Stimulated activated CD4-positive, alpha-beta T cell treated with anti-CD3 and anti-CD28 coated beads, Interleukin-4, amount 100 ng/mL, for 4 hours (primary cell): ENCODE measurements at places on chromosomes 1 and 21.

GRCh38 chr1:3075666-3076362 lies 6.8 kb downstream of the PRDM16 start:
- DNase-seq = no peak

DNA sequence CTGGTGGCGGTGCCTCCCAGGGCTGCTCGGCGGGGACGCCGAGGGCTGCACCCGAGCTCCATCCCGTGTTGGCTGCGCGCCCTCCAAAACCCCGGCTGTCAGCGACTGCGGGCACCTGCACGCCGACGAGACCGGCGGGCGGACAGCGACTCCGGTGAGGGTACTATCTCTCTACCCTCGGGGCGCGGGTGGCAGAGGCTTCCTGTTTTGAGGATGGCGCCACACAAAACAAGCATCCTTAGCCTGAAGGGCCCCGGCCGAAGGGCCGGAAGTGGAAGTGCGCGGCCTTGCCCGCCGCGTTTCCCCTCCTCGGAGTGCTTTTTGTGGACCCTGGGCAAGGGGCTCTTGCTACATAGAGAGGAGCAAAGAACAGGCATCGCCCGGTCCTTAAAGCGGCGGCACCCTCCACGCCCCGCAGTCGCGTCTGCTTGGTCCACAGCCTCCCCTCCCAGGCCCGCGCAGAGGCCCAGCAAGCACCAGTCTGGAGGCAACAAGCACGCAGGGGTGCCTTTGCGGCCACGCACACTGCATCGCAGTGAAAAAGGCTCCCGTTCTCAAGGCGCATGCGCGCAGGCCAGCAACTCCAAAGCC lies 561 bp upstream of the COQ8A start:
- DNase-seq = peak; percentile 48

DNA sequence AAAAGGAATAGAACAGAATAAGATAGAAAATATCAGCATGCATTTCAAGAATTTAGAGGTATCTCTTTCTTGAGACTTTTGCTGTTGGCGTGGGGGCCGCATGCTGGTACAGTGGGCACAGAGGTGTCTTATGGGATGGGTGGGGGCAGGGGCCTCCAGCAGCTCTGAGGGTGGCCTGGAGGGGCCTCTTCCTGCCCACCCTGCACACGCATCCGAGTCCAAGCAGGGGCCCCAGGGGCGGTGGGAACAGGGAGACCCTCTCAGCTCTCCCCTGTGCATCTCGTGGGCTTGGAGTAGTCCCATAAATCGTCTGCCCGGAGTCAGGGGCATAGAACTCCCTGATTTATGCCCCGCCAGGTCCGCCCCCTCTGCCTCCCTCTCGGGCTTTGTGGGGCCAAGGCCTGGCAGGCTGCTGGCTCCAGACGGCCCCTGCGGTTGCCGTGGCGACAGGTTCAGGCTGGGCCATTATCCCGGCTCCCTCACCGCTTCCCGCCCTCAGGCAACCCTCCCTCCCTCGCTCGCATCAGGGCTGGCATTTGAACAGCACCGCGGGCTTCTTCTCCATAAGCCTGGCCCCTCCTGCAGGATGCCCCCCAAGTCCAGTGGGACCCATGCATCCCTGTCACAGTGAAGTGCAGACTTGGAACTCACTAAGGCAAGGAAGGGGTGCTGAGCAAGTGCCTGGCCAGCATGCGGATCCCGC lies 133.2 kb upstream of the ZBTB40 start:
- no peak for DNase-seq

GRCh38 chr1:30111431-30111830 lies 612.0 kb downstream of the MATN1 start:
- DNase-seq = no peak

- peak; percentile 15 for DNase-seq
Measured at GRCh38 chr1:51189421-51190073, 46.5 kb upstream of the RNF11 start.

DNA sequence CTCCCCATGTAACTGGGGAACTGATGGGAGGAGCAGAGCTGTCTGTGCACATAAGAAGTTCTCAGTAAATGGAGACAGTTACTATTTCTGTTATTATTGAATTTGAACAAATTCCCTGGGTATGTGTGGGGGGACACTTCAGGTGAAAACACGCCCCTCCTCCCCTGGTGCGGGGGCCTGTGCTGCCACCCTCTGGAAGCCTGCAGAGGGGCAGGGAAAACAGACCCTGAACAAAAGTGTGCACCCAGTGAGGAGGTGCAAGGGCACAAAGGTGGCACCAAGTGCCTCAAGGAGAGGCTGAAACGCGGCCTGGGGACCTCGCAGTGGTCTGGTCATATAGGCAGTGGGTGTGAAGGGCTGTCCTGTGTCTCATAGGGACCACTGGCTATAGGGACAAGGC lies 18.2 kb upstream of the NADK start:
- no peak for DNase-seq

GRCh38 chr1:77197351-77197750 lies 21.9 kb downstream of the PIGK start:
- no peak for DNase-seq

DNA sequence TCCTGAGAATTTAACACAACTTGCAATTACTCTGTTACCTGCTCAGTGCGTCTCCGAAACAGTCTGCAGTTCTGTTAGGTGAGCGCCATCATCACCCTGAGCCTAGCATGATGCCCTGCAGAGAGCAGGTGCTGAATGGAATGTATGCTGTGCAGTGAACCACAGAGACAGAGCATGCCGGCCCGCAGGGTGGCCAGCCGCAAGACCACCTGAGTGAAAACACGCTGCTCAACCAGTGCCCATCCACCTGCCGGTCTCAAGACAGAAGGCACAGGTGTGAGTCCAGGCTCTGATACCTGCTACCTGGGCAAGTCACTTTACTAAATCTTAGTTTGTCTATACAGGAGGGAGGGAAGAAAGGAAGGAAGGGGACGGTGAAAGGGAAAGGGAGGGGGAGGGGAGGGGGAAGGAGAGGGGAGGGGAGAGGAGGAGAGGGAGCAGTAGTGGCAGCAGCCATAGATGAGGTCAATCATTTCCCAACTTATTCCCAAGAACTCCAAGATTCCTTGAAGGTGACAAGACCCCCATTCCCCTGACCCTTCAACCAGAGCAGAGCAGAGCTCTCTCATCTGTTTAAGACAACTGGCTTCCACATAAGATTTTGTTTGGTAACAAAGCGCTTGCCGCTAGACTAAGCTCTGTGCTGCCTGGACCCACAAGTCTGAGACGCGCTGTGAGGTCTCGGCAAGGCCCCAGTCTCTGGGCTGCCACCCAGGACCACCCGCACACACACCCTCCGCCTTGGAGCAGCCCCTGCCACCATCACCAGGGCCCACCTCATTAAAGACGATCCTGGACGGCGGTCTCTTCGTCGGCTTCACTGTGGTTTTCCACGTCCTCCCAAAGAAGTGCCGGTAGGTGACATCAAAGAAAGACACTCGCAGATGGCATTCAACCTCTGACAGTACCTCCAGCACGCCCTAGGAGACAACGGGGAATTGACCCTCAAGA lies 14.5 kb downstream of the NPHP4 start:
- no peak for DNase-seq

- no peak for DNase-seq
Measured at GRCh38 chr1:72278461-72278860, 3.9 kb downstream of the NEGR1 start.

DNA sequence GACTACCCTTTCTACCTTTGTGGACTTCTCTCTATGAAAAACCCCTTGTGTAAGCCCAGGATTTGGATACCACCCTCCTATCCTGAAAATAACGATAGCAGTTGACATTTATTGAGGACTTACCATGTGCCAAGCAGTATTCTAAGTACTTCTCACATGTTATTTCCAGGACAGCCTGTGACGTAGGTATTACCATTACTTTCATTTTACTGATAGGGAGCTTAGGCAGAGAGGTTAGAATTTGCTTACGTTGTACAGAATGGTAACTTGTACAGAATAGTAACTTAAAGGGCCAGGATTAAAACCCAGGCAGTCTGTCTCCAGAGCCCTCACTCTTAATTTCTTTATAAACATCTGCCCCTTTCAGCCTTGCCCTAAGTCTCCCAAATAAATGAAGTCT lies 138.3 kb downstream of the NTMT2 start:
- no peak for DNase-seq

GRCh38 chr1:165279882-165280281 lies 76.6 kb downstream of the LMX1A start:
- no peak for DNase-seq

GRCh38 chr1:15727866-15728534 lies 8.1 kb upstream of the SLC25A34 start:
- no peak for DNase-seq

- no peak for DNase-seq
Measured at GRCh38 chr1:48196237-48196636, 26.3 kb upstream of the SLC5A9 start.

DNA sequence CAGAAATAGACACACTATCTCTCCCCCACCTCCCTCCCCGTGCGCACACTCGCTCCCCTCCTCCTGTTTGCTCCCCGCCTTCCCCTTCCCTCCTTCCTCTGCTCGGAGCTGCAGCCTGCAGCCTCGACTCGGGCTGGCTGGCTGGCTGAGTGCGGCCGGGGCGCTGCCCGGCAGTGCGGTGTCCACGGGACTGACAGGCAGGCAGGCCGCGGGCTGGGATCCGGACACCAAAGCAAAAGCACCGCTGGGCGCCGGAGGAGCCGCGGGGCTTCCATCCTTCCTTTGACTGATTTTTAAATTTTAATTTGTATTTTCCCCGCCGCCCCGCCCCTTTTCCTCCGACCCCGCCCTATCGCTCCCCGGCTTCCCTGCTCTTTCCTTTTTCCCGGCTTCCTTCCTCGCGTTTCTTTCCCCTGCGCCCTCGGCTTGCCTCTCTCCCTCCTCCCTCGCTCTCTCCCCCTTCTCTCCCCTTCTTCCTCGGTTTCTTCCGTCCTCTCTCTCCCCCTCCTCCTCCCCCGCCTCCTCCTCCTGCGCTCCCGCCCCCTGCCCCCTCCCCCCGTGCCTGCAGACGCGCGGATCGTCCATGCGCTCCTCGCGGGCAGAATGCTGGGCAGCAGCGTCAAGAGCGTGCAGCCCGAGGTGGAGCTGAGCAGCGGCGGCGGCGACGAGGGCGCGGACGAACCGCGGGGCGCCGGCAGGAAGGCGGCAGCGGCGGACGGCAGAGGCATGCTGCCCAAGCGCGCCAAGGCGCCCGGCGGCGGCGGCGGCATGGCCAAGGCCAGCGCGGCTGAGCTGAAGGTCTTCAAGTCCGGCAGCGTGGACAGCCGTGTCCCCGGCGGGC lies 109.4 kb downstream of the NAV1 start:
- DNase-seq = no peak

DNA sequence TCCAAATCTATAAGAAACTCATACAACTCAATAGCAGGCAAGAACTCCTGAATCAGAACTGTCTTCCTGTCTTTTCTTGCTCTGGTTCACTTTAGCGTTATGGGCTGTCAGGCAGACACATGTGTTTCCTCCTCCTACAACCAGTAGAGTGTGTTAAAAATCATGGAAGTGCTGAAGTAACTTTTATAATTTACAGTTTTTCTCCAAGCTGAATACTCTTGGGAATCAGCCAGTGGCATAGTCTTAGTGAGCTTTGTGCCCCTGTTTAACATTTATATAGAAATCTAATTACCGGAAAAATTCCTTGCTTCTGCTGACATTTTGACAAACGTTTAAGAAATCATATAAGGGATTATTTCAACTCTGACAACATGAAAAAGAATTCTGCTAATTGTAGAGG lies 113.1 kb upstream of the RGS18 start:
- DNase-seq = no peak

DNA sequence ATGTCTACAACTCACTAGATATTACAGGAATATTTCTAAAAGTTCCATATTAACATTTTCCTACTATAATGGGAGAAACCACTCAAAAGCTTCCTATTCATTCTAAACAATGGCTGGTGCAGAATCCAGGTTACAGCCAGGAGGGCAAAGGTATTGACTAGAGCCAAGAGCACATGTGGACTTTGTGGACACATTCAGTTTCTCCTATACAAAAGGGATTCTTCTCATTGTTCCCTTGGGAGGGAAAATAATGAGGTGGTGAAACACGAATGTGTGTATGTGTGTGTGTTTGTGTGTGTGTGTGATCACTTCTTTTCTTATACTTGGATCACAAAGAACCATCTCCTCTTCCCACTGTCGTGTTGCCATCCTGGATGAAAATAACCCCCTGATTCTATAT lies 1000.0 kb downstream of the ADGRL2 start:
- DNase-seq = no peak

DNA sequence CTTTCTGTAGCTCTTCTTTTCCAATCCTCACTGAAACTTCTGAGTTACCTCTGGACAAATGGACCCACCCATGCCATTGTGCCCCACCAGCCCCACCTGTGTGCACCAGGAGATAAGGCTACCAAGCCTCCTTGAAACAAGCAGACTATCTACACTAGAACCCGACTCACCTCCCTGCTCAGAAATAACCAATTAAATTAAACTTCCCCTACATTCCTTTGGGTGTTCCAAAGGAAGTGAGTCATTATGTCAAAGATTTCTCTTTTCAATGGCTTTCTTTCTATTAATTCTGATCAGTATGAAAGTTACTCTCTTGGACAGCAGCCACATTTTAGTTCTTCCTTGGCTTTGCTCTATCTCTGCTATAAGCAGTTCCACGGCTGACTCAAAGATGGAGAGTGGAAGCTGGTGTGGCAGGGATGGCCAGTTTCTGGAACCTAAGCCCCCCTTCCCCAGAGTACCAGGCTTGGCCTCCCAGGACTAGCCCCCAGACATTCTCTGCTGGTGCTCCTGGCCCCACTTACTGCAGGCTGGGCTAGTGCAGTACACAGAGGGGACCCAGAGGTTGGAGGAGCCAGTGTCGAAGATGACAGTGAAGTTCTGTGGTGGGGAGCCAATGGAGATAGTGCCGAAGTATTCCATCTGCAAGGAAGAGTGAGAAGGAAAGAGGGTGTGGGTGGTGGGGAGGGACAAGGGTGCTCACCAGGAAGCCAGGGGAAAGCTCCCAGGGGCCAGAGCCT lies 1.9 kb downstream of the CTSE start:
- DNase-seq = no peak

- DNase-seq = no peak
Measured at GRCh38 chr1:176552217-176552991, 89.4 kb downstream of the PAPPA2 start.

DNA sequence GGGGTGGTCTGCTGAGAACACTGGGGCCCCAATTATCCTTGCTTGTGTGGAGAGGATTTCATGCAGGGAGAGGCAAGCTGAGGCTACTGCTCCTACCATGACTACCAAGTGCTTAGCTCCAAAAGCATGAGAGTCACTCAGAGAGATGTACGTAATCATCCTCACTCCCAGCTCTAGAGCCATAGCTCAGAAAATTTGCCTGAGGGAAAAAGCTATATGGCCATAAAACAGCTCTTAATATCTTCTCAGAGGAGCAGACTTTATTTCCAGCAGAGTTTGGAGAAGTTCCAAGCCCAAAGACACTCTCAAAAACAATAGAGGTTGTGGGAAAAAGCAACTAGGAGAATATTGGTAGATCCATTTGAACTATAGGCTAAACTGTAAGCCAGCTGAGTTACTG lies 106.4 kb upstream of the PBX1 start:
- DNase-seq = no peak

- DNase-seq = no peak
Measured at GRCh38 chr1:218964471-218965185, 209.1 kb upstream of the LYPLAL1 start.

GRCh38 chr1:18512883-18513282 lies 32.2 kb downstream of the KLHDC7A start:
- DNase-seq = no peak
